ENCODE measurements at places on chromosomes 3 and 15.

DNA sequence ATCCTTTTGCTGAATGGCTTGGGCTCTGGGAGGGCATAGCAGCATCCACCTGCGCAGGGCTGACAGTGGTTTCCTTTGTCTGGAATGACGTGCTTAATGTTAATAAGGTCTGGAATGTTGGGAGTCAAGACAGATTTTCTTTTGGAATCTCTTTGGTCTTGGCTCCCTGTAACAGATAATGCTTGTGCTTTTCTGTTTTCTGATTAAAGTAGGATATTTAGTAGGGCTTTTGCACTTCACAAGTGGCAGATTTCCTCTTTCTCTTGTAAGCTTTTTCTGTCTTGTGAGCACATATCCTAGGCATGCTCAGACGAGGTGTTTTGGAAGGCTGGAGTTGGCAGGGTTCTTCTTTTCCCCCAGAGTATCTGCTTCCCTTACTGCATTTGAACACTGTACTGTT, 189.6 kb downstream of the GHSR start:
- DNase-seq, result no peak

DNA sequence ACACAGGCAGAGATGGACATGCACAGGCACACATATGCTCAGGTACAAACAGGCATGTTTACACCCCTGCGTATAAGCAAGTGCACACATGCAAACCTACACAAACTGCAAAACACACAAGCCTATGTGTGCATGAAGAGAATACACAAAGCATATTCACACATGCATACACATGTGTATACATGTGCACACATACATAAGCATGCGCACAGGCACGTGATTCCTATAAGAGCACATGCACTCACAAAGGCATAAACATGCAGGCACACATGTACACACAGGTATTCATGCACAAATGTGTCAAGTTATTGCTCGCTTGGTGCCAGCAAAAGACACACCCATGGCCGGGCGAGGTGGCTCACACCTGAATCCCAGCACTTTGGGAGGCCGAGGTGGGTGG, 1.4 kb upstream of the GNAT1 start:
- no peak for DNase-seq

GRCh38 chr3:188233320-188233719, 79.4 kb downstream of the LPP start:
- no peak for DNase-seq

DNA sequence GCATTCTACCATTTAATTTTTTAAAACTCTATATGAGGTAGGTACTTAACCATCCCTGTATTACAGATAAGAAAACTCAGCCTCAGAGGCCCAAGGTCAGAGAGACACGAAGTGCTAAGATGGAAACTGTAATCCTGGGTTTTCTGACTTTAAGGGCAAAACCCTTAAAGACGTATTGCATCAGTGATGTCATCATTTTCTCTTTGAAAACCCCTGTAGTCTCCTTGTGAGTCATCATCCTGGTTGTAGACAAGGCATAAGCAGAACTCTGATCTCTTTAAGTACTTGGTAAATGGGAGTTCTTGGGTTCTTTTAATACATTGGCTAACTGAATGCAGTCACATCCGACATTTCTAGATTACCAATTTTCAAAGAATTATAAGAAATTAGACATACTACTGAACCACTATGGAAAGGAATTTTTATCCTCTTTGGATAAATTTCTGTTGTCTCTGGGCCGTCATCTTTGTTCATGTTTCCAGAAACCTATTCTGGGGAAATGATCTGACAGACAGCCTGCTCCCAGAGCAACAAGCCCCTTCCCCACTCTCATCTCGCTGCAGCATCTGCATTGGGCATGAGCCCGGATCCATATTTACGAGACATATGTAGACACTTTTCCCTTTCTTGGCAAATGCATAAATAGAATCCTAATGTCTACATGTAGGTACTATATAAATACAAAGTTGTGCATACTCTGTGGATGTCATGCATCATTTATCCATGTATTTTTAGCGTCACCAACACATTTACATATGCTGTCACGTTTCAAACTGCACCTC, 48.7 kb upstream of the MDFIC2 start:
- DNase-seq, result no peak

DNA sequence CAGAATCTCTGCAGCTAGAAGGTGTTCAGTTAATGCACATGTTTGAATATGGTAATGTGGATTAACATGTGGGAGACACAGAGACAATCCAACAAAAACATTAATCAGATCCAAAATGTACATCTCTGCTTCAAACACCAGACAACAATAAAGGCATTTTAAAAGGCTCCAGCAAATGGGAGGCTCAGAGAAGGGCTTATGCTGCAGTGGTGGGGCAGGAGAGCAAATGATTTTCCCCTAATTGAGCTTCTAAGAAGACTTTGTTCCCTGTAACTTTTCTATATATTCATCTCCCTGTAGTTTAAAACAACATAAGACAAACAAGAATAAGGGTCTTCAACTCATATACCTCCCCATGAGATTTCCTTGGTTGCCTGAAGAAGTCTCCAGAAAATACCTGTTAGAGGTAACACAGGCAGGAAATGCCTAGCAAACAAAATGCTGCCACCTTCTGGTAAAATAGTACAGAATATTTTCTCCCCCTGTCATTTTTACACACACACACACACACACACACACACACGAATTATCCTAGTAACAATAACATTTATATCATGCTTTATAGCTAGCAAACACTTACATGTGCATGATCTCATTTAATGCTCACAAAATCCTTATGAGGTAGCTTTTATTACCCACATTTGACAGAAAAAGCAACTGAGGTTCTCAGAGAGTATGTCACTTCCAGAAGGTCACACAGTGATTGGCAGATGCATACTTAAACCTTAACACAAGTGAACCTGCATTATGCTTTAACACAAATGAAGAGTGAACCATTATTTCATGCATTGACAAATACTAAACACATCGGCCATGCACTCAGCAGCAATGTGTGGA, 123.4 kb upstream of the MB21D2 start:
- no peak for DNase-seq

DNA sequence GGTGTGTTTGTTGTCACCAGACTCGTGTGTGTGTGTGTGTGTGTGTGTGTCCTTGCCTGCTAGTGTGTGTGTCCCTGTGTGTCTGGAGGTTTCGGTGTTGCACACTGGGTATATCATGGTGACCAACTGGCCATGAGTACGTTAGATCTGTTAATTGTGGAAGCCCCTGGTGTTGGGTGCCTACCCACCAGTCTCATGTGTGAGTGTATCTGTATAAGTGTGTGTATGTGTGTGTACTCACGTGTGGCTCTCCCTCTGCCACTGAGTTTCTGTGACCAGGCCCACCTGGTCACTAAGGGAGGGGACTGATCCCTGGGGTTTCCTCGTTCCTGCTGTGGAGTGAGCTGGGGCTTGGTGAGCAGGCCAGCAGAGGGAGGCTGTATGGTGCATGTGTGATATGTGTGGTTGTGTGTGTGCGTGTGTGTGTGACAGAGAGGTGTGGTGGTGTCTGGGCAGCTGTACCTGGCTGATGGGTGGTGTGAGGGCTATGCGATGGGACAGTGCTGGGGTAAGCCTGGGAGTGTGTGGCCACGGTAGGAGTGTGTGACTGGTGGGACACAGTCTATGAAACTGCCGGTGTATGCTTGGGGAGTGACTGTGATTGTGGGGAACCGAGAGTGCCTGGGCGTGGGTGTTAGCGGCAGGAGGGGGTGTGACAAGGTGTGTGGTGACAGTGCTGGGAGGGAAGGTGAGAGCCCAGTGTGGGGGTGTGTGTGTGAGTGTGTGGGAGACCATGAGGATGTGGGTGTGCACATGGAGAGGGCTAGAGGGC, 1.8 kb downstream of the PRKCD start:
- no peak for DNase-seq

GRCh38 chr3:139808201-139808600, 126.8 kb upstream of the CLSTN2 start:
- DNase-seq, result no peak

- no peak for DNase-seq
Measured at GRCh38 chr3:124250053-124250452, 258.1 kb upstream of the ROPN1 start.

DNA sequence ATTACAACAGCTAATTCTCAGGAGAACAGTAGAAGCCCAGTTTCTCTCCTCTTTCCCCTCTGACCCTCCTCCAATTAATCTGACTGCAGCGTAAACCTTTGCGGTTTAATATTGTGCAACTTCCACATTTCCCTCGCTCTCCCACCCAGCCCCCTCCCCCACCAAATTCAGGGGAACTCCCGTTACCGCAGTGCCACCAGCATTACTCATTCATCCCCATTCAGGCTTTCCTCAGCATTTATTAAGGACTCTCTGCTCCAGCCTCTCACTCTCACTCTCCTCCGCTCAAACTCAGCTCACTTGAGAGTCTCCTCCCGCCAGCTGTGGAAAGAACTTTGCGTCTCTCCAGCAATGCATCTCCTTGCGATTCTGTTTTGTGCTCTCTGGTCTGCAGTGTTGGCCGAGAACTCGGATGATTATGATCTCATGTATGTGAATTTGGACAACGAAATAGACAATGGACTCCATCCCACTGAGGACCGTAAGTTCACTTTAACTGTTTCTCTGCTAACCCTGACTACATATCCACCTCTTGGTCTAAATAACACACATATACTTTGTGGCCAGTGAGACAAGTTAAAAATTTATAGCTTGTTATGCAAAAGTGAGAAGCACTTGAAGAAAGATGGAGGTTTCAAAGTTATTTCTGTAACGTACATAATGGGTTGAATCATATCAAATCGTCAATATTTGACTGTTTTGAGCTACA, at the start of gene PTX3:
Gene PTX3 (plus strand): TSS at position 268 of the 709 bp plus-strand sequence. CDS start 84 bp downstream, at position 352.
- DNase-seq, result no peak

- DNase-seq, result no peak
Measured at GRCh38 chr3:87949189-87949878, 109.5 kb downstream of the CGGBP1 start.

GRCh38 chr15:91942720-91943394, 89.3 kb downstream of the SLCO3A1 start:
- no peak for DNase-seq

DNA sequence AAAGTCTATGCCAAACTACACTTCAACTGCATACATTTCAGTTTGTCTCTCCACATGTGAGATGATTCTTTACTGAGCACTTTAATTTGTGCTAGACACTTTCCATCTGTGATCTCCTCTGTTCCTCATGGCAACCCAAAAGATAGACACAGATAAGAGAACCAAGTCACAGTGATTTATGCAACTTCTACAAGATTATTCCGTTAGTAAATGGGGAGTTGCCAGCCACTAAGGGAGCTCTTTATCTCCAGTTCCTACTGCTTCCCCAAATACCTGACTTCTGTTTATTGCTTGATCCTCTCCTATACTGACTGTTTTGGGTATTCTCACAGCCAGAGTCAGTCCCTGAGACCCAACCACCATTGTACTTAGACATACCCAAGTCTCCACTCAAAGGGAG, 24.1 kb upstream of the AKAP13 start:
- DNase-seq, result no peak

GRCh38 chr3:72165317-72165716, 380.4 kb upstream of the PROK2 start:
- no peak for DNase-seq

GRCh38 chr3:143171141-143171980, 51.8 kb downstream of the CHST2 start:
- no peak for DNase-seq

GRCh38 chr15:29921130-29921601, 98.9 kb upstream of the TJP1 start:
- no peak for DNase-seq

DNA sequence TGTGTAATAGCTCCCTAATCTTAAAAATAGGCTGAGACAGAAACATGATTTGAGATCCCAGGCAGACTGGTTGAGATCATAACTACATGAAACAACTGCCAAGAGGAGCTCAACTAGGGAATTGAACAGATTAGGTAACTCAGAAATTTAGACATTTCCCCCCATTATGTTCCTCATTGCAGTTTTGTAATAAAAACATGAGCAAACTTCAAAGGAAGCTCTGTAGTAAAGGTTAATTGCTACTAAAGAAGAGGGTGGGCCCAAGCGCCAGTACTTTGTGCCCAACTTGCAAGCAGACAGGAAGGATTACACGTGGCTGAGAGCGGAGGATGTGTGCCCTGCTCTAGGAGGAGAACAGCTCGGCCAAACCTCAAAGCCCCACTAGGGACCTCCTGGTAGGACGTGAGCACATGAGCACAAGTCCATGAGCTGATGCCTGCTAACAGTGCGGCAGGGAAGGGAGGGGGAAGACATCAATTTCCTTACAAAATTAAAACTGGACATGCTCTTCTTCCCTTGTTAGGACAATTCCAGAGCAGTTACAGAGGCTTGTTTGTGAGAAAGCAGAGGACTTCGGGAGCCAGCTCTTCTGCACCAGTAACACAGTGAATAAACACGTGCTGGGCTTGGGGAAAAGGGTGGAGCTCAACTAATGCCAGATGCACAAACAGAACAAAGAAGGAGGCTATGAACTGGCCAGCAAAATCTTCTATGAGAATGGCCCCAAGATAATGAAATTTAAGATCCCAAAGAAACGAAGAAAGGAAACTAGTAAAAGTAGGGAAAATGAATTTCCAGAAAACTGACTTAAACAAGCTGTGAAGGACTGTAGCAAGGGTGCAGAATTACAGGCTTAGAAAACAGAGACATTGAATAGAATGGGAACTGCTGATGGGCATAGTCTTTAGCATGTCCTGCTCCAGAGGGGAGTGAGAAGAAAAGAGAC, 275.5 kb downstream of the MECOM start:
- DNase-seq, result no peak

- no peak for DNase-seq
Measured at GRCh38 chr3:113105966-113106660, 105.2 kb upstream of the BOC start.

DNA sequence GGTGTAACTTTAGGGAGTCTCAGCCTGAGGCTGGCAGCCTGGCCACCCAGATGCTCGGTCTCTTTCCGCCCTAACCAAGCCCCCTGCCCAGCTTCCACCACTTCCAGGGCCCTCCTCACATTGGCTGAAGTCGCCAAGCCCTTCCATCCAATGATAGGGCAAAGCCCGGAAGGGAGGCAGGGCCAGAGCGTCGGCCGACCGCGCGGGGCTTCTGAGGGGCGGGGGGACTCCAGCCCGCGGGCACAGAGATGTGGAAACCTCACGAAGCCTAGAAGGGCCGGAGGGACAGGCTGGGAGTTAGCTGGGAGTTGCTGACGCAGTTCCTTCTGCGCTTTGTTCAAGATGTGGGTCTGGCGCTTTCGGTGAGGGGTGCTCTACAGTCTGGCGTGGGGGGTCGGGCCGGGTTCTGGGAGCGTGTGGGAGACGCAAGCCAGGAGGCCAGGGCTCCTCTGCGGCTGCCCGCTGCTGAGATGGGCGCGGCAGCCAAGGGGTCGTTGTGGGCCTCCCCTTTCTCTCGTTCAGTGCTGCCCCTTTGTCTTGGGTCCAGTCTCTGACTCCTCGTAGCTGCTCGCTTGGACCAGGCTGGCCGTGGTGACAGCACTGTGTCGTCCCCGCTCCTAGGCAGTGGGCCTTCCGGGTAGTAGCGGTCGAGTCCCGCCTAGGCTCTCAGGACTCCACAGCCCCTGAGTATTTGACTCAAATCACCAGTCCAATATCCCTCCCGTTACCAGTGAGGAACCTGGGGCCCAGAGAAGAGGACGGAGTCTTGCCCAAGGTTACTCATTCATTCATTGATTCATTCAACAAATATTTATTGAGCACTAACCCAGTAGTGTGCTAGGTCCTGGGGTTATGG, at the start of gene ZNF660:
Gene ZNF660 (plus strand): TSS at position 319 of the 856 bp plus-strand sequence. CDS start 9,230 bp downstream, outside the sequence.
- peak; percentile 54 for DNase-seq

GRCh38 chr3:53820084-53820483, 26.1 kb downstream of the CHDH start:
- peak; percentile 28 for DNase-seq

- DNase-seq, result no peak
Measured at GRCh38 chr15:65377976-65378366, at the start of gene IGDCC3. TSS of gene IGDCC3 (minus strand) at chr15:65378002. CDS start at chr15:65377788, 214 bp downstream.

GRCh38 chr15:74422265-74422651, 11.5 kb downstream of the SEMA7A start:
- no peak for DNase-seq
